ENCODE measurements at places on chromosomes 6 and 20. TPM values are rescaled to one million over a fixed set of nuclear protein-coding genes. Genes with fewer than 3 reads are reported as not detected.

DNA sequence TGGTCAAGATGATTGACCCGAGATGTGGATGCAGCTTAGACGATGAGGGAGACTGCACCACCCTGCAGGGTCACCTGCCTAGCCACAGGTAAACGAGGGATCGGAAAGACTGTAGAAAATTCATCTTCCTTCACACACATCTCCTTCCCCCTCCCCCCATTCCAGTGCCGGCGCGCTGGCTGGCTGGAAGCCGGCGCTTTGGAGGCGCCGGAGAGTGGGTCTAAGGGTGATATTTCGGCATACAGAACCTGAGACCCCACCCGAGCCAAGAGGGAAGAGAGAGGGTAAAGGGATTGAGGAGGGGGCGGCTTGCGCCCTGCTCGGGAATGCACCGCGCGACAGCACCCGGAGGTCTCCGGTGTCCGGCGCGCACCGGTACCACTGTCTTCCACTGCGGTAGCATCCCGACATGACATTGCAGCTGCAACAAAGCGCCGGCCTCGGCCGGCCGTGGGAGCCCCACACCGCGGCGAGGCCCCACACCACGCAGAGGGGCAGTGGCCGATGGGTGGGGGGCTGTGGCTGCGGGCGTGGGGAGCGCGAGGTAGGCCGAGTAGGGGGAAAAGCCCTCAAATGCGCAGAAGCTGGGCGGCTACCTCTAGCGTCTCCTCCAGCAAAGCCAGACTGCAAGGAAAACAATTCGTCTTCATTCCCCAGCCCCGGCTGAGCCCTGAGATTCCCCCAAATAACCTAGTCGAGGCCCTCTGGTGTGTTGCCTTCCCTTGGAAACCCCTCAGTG is 984 bp downstream of the TNFRSF21 start:
- DNase-seq, result peak; percentile 42

The SLC17A3 gene
- not detected for total RNA-seq

The ZNFX1 gene
- total RNA-seq, result 12.8 TPM

DNA sequence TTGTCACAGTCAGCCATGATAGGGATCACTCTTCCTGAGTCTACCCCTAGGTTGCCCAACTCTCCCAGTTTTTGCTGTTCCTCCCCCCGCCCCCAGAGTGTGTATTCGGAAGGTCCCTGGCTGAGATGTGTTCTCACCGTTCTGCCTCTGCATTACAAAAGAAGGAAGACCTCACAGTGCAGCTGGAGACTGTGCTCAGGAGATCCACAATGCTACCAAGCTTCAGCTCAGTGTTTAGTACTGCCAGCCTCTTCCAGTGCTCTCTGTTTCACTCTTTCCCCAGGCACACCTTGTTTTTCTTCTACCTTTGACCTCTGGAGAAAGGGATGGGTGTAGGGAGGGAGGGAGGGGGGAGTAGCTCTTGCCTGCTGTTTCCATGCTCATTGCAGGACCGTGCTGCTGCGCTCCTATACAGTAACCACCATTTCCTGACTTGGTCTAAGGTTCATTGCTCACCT is 13.4 kb upstream of the MOCS1 start:
- no peak for DNase-seq

The SIGLEC1 gene
- total RNA-seq, result 0.82 TPM

- no peak for DNase-seq
Observed at GRCh38 chr6:4258733-4259132, 123.4 kb upstream of the ECI2 start.

The FNDC1 gene
- 1.7 TPM for total RNA-seq

The HS3ST5 gene
- total RNA-seq, result 7.4 TPM

The ZNF311 gene
- total RNA-seq, result 5.5 TPM

The HLA-DOA gene
- total RNA-seq, result 1.1 TPM

The HLA-DPA1 gene
- 1.9 TPM for total RNA-seq

DNA sequence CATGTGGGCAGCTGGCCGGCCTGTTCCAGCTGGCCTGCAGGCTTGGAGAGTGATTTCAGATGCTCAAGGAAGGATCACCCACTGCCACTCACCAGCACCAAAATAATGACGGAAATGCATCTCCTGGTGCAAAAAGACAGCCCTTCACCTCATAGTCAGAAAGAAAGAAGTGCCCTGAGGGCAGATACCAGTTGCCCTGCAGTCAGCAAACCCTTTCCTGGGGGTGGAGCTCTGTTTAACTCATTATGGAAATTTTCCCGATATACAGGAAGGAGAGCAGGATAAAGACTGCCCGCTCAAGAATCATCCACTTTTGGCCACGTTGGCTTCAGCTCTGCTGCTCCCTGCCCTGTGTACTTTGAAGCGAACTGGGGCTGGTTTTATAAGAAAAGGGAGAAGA is 127.9 kb downstream of the GRM4 start:
- no peak for DNase-seq

GRCh38 chr20:51541189-51542032 is 1.1 kb downstream of the NFATC2 start:
- no peak for DNase-seq

DNA sequence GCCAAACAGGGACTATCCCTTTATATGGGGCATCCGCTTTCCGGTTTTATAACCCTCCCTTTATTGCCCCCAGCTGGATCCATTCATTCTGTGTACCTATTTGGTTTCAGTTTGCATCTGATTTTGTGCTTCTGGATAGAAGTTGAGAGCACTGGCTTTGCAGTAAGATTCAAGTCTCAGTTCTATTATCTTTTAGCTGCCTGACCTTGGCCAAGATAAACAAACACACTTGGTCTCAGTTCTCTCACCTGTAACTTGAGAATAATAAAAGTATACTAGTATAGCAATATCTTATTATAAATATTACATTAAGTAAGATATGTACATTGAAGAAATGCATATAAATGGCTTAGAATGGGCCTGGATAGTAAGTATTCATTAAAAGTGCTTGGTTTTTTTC is 182.4 kb upstream of the TSHZ2 start:
- no peak for DNase-seq

The WFDC5 gene
- total RNA-seq, result not detected

- no peak for DNase-seq
Observed at GRCh38 chr6:136757150-136757549, 35.1 kb downstream of the MAP3K5 start.

The KCNK5 gene
- total RNA-seq, result 0.27 TPM

DNA sequence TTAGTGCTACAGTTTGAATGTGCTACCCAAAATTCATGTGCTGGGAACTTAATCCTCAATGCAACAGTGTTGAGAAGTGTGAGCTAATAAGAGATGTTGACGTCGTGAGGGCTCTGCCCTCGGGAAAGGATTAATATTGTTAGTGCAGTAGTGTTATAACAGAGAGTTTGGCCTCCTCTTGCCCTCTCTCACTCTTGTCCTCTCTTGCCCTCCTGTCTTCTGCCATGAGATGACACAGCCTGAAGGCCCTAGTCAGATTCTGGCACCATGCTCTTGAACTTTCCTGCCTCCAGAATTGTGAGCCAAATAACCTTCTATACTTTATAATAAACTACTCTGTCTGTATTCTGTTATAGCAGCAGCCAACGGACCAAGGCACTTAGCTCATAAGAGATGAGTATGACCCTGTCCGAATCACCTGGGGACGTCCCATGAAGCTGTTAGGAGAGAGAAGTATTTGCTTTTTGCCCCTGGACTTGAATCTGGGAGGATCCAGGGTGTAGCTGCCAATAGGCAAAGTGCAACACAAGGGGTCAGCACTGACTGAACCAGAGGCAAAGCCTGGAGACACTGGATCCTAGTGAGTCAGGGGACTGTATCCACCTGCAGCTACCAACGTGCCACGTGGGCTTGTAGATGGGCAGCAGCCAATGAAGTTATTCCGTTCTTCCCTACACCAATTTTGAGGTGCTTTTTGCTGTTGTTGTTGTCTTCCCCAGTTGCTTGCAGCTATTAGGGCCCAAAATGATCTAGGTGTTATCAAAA is 233.7 kb downstream of the THBS2 start:
- DNase-seq, result no peak

DNA sequence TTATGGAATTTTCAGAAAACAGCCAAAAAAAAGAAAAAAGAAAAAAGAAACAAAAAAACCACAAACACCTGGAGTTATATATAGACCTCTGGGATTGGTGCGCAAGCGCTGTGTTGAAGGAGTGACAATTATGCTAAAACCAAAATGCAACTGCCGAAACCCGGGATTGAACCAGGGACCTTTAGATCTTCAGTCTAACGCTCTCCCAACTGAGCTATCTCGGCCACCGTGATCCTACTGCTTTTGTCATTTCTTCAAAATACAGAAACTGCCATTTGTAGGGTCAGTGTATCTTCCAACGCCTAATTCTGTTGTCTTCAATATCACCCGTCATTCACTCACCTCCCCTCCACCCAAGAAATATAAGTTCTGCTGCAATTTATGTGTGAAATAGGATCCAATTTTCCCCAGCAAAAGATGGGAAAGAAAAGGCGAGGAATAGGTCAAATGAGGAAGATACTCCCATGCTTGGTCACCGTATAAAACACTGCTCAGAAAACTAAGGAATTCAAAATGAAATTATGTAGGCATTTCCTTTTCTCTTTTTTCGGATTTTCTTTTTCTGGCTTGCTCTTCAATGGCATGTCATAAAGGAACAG is 116.0 kb downstream of the TRIM27 start:
- DNase-seq, result no peak

The CPXM1 gene
- total RNA-seq, result 19.9 TPM

The BPIFB2 gene
- total RNA-seq, result not detected

The PAK5 gene
- 27.8 TPM for total RNA-seq

- no peak for DNase-seq
Observed at GRCh38 chr6:156658186-156658965, 118.8 kb upstream of the ARID1B start.

The IPCEF1 gene
- total RNA-seq, result 4.4 TPM

DNA sequence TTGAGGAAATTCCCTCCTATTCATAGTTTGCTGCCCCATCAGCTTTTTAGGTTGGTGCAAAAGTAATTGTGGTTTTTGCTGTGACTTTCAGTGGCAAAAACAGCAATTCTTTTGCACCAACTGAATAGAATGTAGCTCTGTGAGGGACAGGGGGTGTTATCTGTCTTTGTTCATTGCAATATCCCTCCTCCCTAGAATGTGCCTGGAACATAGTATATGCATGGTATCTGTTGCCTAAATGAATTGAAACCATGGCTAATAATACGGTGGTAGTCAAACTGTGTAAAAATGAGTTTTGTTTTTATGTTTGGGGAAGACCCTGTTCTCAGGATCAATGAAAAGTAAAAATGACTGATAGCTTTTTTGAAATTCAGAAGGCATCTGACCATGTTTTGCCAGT is 45.1 kb downstream of the SCAND1 start:
- no peak for DNase-seq

The DNAH8 gene
- 0.09 TPM for total RNA-seq

GRCh38 chr6:64672651-64673050 is 1034.4 kb downstream of the EYS start:
- DNase-seq, result no peak

DNA sequence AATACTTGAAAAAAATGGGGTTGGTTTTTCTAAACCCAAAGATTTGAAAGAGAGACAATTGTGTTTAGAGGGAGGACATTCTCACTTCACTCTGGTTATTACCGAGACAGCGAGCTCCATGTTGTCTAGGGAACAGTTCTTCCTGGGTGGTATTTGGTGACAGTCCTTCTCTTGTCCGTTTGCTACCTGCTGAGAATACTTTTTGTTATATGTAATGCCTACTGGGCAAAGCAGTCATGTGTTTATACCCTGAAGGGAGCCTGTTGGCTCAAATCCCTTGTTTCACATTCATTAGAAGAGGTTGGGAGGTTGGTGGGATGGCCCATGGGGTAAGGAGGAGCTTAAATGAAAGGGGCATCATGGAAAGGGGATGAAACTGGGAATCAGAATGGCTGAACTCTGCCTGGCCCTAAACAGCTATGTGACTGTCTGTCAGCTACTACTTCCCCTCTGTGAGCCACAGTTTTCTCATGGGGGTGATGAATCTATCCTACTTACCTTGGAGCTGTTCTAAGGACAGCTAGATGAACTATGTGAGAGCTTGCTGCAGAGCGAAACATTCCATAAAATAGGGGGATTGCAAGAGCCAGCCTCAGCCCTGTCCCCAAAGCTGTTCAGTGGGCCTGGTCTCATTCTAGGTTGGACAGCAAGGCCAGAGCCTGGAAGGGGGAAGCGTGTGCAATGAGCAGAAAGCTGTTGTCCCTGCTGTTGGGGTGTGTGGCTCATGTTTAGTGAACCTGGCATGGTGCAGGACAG is 43.5 kb downstream of the FNDC1 start:
- DNase-seq, result no peak

DNA sequence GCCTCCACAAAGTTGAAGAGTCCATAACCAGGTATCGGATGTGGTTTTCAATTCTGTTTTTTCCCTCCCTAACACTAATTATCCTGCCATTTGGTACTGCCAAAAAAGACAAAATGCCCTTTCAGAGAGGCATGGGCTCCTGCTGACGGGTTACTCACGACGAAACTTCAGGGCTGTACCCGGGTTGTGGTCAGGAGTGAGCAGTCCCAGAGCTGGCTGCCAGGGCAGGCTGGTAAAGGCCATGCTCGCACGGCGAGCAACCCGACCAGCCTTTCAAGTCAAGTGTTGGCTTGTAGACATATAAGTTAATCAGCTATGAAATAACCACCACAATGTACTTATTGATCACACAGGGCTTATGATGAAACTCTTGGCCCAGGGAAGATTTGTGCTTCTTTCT is 152.5 kb downstream of the FOXC1 start:
- no peak for DNase-seq

The IL17A gene
- total RNA-seq, result not detected

- peak; percentile 21 for DNase-seq
Observed at GRCh38 chr6:32255199-32256153, 31.6 kb upstream of the NOTCH4 start.

The ECT2L gene
- total RNA-seq, result 0.45 TPM

DNA sequence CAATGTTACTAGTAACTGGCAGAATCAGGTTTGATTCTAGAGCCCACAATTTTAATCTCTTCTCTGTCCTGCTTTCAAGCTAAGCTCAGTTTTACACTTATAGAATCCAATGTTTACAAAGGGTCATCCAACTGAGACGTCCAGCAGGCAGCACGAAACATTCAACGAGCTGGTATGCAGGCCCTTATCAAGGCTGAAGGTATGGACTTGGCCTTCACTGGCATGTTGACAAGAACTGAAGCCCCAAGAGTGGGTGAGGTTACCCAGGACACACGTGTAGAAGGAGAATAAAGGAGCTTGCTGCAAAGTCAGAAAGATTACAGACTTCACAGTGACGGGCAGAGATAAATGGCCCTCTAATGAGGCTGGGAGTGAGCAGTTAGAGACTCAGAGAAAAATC is 187.4 kb downstream of the KIF16B start:
- DNase-seq, result no peak

DNA sequence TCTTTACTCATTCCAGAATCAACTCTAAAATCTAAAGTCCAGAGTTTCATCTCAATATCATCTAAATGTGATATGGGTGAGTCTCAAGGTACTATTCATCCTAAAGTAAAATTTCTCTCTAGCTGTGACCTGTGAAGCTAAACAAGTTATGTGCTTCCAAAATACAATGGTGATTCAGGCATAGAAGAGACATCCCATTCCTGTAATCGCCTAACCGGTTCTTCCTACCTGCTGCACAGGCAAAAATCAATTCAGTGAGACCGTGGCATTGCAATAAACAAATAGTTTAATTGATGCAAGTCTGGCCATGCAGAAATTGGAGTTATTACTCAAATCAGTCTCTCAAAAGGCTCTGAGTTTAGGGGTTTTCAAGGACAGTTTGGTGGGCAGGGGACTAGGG is 232.8 kb downstream of the UBE3D start:
- DNase-seq, result no peak

GRCh38 chr6:49902856-49903255 is 36.5 kb upstream of the CRISP1 start:
- DNase-seq, result no peak
